Suprapubic skin (tissue), 4 donors: ENCODE measurements at places on chromosomes 1 and 21. TPM values are rescaled to one million over a fixed set of nuclear protein-coding genes. Genes with fewer than 3 reads are reported as not detected.

RGS4 gene
- not detected for total RNA-seq

KIF21B gene
- total RNA-seq: 1.1 TPM

AMPD1 gene
- not detected for total RNA-seq

DNA sequence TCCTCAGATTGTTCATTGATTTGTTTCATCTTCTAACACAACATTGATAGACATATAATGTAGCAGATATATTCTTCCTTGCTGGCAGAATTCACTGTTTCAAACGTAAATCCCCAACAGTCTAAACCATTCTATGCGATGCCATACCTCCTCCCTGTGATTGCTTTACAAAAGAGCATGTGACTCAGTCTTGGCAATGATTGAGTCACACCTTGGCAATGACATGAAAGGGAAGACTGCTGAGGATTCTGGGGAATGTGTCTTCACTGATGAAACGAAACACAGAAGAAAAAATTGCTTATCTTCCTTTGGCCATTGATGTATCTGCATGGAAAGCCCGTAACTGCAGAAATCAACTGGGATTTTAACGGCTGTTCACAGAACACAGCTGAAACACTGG, 409.6 kb upstream of the ZRANB2 start:
- H3K36me3 ChIP-seq: no peaks in the 10 kb centered on the region
- no peak for DNase-seq
- no peaks in the 10 kb centered on the region for H3K27me3 ChIP-seq
- no peaks in the 10 kb centered on the region for H3K4me1 ChIP-seq
- no peak overlapping the region for H3K27ac ChIP-seq

DNA sequence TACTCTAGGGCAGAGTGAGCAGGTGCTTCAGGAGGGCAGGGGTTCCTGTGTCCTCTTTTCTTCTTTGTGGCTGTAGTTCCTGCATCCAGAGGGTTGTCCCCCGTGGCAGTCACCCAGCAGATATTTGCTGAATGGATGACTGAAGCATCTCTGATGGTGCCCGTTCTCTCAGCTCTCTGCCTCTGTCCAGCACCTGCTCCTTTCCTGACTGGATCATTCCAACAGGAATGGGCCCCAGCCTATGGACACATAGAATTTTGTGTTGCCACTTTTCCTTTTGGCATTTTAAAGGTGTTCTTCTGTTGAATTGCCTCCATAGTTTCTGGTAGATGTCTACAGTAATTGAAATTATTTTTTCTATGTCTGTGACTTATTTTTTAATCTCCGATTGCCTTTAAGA, 372.5 kb upstream of the C1orf174 start:
- no peaks in the 10 kb centered on the region for H3K36me3 ChIP-seq
- H3K27me3 ChIP-seq: peaks cover 28% of the 10 kb centered on the region
- H3K27ac ChIP-seq: no peak overlapping the region
- H3K4me1 ChIP-seq: no peaks in the 10 kb centered on the region

DNA sequence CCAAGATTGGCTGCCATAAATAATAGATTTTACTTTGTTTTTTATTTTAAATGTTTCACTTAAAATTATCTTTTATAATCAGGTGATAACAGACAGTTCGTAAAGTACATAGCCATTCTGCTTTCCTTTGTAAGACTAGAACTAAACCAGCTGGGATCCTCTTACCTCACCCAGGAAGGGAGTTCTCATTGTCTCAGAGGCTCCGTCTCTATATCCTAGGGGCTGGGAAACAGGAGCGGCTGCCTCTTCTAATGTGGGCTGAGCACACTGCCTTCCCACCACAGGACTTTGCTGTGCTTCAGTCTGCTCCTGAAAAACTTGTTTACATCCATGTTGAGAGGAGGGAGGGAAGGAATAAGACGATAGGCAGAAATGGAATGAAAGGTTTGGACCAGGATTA, 45.6 kb upstream of the PGD start:
- peaks cover 50% of the 10 kb centered on the region for H3K36me3 ChIP-seq
- H3K4me1 ChIP-seq: no peaks in the 10 kb centered on the region
- no peak for DNase-seq
- H3K4me3 ChIP-seq: no peak overlapping the region
- no peak overlapping the region for H3K27ac ChIP-seq

GRCh38 chr1:74623716-74624115, 49.9 kb downstream of the ERICH3 start:
- H3K27ac ChIP-seq: no peak overlapping the region
- H3K4me3 ChIP-seq: no peak overlapping the region
- no peaks in the 10 kb centered on the region for H3K27me3 ChIP-seq
- H3K4me1 ChIP-seq: no peaks in the 10 kb centered on the region
- no peaks in the 10 kb centered on the region for H3K36me3 ChIP-seq

DNA sequence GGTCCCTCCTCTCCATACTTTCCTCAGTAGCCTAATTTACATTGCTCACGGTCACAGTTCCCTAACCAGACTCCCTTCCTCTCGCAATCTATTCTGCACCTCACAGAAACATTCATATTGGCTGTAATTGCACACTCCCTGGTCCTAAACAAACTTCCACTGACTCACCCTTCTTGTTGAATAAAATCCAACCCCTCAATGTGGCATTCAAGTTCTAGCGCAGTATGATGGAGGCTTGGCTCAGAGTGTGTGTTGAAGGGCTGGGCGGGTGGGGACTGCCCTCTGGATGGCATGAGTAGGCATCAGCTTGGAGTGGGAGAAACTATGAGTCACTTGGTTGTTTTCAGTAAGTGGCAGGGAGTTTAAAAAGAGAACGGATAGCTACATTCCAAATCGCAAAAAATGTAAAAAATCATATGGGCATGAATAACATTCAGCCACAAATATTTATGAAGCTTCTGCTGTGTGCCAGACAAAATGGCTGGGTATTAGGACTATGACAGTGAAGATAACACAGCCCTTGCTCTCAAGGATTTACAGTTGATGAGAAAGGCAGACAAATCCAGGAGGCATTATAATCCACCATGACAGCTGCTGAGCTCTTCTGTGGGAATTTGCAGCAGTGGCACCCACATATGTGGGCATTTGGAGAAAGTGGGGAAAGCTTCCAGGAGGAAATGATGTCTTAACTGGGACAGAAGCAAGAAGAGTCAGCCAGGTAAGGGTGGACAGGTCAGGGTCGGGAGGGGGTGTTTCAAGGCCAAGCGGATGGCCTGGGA, 42.2 kb upstream of the LYST start:
- no peaks in the 10 kb centered on the region for H3K36me3 ChIP-seq
- peak overlapping the region; percentile 81 for H3K27ac ChIP-seq
- no peak for DNase-seq
- no peak overlapping the region for H3K4me3 ChIP-seq
- H3K4me1 ChIP-seq: peaks cover 39% of the 10 kb centered on the region

GRCh38 chr1:7827126-7827955, 25.5 kb downstream of the UTS2 start:
- no peaks in the 10 kb centered on the region for H3K4me1 ChIP-seq
- peak overlapping the region; percentile 2 for H3K4me3 ChIP-seq
- no peak overlapping the region for H3K27ac ChIP-seq
- peaks cover 86% of the 10 kb centered on the region for H3K36me3 ChIP-seq
- DNase-seq: no peak

GRCh38 chr1:225482421-225482950, 54.6 kb upstream of the LBR start:
- no peak for DNase-seq
- H3K4me1 ChIP-seq: peaks cover 3% of the 10 kb centered on the region
- H3K4me3 ChIP-seq: no peak overlapping the region

DNA sequence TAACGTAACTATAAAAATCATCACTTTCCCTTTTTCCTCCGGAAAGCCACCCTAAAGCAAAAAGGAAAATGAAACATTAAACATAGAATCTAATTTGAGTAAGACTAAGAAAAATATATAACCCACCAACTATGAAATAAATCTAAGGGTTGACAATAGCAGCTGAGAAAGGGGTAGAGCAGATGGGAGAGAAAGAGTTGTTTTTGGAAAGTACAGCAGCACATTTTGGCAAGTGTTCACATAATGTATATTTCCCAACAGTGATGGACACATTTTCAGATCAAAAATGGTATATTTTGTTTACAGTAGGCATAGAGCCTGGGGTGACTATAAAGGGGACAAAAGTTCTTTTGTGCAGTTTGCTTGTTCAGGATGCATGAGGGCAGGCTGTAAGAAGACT, 1287.4 kb upstream of the B3GALT2 start:
- no peak overlapping the region for H3K4me3 ChIP-seq
- no peaks in the 10 kb centered on the region for H3K36me3 ChIP-seq
- no peaks in the 10 kb centered on the region for H3K4me1 ChIP-seq
- DNase-seq: no peak
- no peaks in the 10 kb centered on the region for H3K27me3 ChIP-seq
